GM12891 (cell line): ENCODE measurements at places on chromosomes 2 and 18.

- DNase-seq = no peak
Measured at GRCh38 chr2:24720310-24720709, 72.9 kb downstream of the PTRHD1 start.

GRCh38 chr2:211333377-211333776, 777.0 kb downstream of the CPS1 start:
- no peak for DNase-seq

DNA sequence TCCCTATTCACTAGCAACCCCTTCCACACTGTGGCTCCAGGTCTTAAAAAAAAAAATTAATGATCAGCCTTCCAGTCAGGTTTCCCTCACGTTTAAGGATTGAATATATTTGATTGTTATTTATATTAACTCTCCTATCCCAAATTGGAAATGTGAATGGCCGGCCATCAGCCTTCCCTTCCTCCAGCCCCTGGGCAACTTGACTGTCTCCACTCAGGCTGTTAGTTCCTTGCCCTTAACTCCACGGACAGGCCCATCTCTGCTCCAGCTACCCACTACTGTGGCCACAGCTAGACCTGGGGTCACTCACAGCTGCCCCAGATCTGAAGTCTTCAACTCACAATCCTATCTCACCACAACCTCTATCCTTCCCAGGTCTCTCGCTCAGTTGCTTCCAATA, 39.9 kb downstream of the THOC1 start:
- no peak for DNase-seq

DNA sequence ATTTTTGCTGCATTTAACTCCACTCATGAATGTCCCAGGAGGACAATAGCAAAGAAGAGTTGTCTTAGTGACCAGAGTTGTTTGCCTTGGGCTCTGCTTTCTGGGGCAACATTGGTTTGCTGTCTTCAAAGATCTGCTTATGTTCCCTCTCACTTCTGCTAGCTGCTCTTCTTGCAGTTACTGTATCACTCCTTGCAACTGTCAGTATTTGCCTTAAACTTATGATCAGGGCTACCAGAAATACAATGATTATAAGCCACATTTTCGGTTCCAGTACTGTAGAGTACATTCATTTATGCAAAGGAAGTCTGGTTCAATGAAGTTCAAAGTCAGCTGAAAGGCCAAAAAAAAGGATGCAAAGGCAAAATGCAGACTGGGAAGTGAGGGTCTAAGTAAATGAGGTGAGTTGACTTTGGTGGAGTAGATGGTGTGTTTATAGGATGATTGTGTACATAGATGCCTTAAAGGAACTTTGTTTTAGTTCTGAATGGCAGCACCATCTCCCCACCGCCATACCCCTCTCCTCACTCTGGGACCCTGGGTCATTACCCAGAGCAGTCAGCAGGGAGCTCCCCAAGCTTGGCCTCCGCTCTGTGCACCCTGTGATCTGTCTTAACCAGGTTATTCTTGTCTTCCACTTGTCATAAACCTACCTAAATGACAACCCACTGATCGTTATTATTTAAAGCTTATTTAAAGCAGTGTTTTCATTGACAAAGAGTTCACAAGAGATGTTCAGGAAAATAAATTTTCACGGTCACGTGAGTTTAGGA, 236.0 kb downstream of the DOK6 start:
- no peak for DNase-seq

- DNase-seq = no peak
Measured at GRCh38 chr2:129458436-129458835, 521.0 kb upstream of the RAB6C start.

DNA sequence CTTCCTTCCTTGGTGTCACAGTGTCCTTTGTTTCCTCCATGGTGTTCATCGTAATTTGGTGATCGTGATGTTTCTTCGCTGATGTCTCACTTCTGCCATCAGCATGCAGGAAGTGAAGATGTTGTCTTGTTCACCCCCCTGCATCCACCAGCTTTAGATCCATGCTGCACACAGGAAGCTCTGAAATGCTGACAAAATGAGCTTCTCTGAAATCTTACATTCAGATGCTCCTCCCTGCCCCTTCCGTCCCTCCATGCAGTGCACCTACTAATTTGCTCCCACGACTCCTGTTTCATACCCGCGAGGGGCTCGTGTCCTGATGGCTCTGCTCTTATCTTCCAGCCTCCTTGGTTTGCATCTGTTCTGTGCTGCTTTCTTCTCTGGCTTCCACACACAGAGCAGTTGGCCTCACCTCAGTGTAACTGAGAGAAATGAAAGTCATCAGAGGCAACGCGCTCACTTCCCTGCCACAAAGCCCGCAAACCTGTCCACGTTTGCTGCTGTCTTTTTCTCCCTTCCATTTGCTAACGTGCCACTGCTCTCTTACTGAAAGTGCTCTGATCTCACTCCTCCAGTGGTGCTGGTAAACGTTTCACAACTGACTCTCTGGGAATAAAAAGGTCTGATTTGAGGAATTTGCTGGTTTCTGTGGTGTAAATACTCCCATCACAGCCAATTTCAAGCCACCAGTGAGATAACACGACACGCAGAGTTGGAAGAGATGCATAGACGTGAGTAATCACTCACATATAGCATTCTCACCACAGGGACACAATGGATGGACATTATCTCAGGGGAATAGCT, 41.0 kb upstream of the MGAT4A start:
- DNase-seq = no peak

DNA sequence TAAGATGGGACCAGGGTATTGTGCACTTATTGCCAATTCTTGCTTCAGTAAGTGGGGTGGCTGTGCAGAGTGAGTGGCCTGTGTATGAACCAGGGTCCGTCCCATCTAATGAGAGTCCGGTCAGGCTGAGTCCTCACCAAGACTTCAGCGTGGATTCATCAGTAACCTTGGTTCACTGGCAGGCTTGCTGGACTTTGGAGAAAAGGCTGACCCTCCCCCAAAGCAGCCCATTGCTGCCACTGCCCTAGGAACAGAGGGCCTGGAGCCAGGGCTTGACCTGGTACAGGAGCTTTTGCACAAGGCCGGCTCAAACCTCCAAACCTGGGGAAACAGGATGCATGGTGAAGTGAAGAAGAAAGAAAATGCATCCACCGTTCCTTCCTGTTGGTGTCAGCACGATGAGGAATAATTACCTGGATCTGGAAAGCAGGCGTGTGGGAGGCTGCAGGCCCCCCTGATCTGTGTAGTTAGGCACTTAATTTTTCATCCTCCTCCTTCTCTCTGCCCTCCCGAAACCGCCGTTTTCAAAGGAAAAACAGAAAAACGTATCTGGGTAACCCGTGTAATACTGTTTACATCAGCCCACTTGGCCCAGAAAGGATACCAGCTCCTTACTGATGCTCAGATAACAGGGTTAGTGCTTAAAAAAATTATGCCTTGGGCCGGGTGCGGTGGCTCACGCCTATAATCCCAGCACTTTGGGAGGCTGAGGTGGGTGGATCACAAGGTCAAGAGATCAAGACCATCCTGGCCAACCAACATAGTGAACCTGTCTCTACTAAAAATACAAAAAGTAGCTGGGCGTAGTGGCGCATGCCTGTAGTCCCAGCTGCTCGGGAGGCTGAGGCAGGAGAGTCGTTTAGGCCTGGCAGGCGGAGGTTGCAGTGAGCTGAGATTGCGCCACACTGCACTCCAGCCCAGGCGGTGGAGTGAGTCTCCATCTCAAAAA, 147.7 kb downstream of the TGIF1 start:
- DNase-seq = no peak

DNA sequence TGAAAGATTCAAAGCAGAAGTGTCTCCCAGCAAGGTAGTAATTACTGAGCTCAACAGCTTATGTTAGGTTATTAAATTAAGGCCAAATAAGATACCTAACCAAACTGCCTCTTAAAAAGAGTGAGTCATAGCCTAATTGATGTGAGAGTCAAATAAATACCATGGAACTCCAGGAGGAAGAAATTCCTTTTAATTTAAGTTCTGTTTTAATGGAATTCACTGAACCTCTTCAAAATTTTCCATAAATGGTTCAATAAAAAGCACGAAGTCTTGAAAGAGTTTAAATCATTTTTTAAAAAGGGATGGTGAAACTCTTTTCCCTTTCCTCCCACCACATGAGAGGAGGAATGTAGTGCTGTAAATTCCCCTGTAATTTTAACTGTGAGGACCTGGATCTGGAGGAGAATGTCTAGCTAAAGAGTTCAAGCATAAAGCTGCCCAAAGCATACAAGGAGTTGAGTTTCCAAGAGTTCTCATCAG, 180.8 kb upstream of the MMADHC start:
- no peak for DNase-seq

- no peak for DNase-seq
Measured at GRCh38 chr2:112198780-112199179, 56.1 kb downstream of the ZC3H8 start.

GRCh38 chr18:66317243-66318090, 286.4 kb downstream of the CDH19 start:
- DNase-seq = no peak

- DNase-seq = no peak
Measured at GRCh38 chr2:222180619-222181018, 118.2 kb downstream of the PAX3 start.

GRCh38 chr18:42654556-42654955, 460.9 kb downstream of the RIT2 start:
- DNase-seq = no peak

DNA sequence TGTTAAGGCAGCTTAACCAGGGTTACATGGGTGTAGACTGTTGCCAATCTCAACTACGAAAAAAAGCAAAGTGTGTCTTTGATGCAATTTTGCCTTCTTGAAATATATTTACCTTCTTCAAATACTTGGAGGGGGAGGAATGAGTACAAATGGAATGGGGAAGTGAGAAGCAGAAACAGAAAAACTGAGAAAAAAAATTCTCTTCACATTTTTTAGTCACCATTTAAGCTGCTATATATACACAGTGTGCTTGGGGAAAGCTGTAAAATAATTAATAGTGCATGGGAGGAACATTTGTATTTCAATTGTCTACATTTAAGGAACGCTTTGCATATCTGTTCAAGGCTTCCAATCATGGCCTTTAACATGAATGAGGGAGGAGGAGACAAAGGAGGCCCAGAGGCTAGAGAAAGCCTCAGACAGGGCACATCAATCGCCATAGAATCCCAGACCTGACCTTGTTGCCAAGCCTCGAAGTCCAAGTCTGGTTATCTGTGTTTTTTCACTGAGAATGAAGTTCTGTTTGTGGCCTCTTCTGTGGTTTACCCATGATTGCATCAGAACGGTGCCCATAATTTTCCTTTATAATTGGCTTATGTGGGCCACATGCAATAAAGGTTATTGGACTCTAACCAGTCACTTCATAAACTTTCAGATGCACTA, 158.6 kb downstream of the PIK3C3 start:
- no peak for DNase-seq

DNA sequence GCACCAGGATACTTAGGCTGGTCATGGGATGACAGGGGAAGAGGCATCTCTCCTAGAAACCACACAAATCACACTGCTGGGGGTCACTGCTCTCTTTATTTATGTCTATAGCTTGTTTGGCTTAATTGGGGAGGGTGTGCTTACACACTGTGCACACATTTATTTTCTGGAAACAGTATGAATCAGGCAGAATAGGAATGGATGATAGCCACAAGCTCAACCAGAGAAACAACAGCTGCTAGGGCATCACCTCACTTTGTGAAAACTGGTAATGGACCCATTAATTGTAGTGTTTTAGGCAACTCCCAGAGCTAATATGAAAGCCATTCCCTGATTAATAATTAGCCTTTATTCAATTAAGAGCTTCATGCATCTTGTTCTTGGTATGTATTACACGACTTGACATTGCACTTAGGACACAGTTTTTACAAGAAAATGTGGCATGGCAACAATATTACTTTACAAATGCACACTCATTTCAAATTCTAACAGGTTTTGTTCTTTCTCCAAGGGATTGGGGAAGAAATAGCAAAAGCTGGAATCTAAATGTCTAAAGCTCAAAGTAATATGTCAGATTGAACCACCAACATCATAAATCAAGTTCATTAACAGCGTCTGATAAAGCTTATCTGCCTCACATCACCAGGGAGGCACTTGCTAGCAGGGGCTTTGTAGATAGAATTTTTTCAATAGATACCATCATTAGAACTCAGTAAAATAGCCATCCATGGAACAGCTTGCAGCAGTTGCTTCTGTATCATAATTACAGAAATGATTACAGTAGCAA, 361.9 kb upstream of the FSHR start:
- DNase-seq = no peak

- DNase-seq = no peak
Measured at GRCh38 chr2:144995482-144995881, 475.6 kb upstream of the ZEB2 start.

GRCh38 chr2:209276000-209276399, 147.8 kb upstream of the MAP2 start:
- no peak for DNase-seq

DNA sequence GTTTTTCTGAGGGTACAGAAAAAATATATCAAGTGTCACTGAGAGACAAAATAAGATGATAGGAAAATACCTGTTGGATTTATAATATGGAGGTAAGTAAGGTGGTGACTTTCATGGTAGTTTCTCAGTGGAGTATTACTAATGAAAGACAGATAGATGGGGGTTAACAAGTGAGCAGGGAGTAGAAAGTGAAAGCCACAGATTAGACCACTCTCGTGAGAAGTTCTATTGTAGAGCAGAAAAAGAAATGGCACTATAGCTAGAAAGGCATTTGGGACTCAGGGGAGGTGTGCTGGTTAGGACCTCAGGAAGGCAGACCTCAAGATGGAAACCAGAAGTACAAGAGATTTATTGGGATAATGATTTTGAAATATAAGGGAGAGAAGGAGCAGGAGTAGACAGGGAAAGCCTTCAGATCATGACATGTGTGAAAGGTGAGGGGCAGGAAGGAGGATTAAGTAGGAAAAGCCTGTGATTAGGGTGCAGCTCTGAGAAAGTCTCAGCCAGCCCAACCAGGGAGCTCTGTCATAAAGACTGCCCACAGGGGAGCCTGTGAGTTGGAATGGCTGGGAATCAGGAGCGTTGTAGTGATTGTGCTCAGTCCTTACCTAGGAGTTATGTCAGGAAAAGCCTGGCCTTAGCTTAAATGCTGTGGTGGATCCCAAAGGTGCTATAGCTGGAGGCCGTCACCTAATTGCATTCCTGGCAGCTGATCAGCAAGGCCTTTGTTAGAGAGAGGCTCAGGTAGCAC, 198.1 kb downstream of the IKZF2 start:
- no peak for DNase-seq

DNA sequence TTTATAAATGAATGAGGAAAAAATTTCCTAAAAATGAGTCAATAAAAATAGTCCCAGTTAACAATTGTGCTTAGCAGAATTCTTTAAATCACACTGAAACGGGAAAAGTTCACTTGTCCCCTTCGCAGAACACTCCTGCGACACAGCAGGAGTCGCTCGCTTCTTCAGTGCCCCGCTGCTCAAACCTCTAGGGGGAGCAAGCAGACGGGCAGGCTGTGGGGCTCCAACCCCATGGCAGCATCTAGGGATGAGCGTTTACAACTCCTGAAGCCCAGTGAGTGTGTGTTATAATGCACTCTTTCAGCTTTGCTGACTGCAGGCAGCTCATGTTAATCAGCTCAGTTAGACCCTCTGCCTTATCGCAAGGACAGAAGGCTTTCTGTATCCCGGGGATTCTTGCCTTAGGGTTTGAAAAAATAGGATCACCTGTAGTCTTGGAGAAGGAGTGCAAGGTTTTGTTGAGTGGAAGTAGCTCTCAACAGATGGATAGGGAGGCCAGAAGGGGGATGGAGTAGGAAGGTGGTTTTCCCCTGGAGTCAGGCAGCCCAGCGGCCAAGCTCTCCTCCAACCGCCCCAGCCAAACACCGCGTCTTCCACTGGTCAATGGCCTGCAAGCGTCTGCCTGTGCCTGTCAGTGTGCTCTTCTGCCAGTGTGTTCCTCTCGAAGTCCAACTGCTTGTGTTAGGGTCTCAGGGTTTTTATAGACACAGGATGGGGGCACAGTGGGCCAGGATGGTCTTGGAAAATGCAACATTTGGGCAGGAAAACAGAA, 1977.7 kb upstream of the LRRTM1 start:
- no peak for DNase-seq

GRCh38 chr2:119223521-119224390, at the start of gene STEAP3:
TSS of gene STEAP3 (plus strand) at chr2:119223834. CDS start at chr2:119231013, 7,179 bp downstream.
- peak; percentile 89 for DNase-seq
